Spinal cord (tissue), 10 donors: ENCODE measurements at places on chromosomes 12 and 14.

DNA sequence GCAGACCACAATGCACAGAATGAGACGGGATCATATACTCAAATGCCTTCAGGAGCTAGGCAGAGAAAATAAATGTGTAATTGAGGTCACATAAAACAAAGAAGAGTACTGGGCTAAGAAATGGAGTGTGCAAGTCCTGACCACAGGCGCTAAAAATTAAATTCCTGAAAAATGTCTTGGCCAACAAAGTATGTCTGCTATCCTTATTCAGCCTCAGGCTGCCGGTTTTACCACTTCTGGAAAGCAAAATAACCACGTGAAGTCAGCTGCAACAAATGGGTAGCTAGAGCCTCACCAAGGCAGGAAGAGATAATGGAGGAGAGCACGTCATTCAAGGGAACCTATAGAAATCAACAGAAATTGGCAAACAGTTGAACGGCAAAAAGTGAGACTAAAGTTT lies 3.1 kb downstream of the PYGL start:
- no peaks in the 10 kb centered on the region for H3K36me3 ChIP-seq
- no peak overlapping the region for H3K27ac ChIP-seq
- H3K4me1 ChIP-seq = peaks cover 19% of the 10 kb centered on the region

GRCh38 chr12:89575374-89575773 lies 49.5 kb upstream of the POC1B start:
- H3K4me3 ChIP-seq = no peak overlapping the region
- no peak for DNase-seq
- no peaks in the 10 kb centered on the region for H3K27me3 ChIP-seq
- H3K36me3 ChIP-seq = no peaks in the 10 kb centered on the region
- no peaks in the 10 kb centered on the region for H3K4me1 ChIP-seq
- H3K27ac ChIP-seq = no peak overlapping the region

DNA sequence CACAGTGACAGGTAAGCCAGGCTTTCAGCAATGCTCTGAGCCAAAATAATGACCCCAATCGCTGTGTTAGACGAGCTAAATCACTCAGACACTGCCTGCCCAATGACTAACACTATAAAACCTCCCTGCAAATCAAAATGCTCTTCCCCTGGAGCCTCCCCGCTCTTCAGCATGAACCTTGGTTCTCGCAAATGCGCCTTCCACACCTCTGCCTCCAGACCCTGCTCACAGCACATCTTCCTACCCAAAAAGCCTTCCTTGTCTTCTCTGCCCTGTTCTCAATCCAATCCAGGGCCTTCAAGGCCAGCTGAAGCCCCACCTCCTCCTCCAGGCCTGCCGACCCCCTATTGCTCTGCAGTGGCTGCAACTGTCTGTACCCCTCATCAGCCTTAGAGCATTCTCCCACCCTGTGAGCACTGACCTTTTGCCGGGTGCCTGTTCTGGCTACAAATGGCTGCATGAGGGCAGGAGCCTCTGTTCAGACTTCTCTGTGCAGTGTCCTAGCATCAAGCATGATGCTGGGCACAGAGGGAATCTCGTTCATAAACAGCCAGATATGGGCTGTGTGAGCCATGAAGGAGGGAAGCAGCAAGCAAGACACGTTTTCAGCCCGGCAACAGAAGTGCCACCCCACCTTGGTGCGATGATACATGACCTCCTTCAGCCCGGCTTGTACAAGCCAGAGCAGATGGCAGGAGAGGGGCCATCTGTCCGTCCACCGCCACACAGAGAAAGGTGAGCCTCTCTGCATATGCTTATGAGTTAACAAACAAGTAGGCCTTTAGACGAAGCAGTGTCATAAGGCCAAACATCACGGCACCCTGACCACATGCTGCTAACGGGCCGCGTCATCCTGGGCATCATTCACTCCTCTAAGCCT lies 64.5 kb upstream of the DDX11 start:
- peaks cover 4% of the 10 kb centered on the region for H3K4me1 ChIP-seq
- no peak overlapping the region for H3K4me3 ChIP-seq
- no peak for DNase-seq
- no peak overlapping the region for H3K27ac ChIP-seq
- H3K27me3 ChIP-seq = no peaks in the 10 kb centered on the region

- H3K27me3 ChIP-seq = no peaks in the 10 kb centered on the region
- H3K36me3 ChIP-seq = no peaks in the 10 kb centered on the region
- no peak overlapping the region for H3K4me3 ChIP-seq
- no peaks in the 10 kb centered on the region for H3K4me1 ChIP-seq
- H3K27ac ChIP-seq = no peak overlapping the region
Observed at GRCh38 chr12:101634724-101635123, 40.0 kb downstream of the MYBPC1 start.

GRCh38 chr14:69107407-69108003 lies 45.4 kb downstream of the DCAF5 start:
- H3K4me3 ChIP-seq = no peak overlapping the region
- DNase-seq = peak; percentile 85
- peaks cover 6% of the 10 kb centered on the region for H3K36me3 ChIP-seq
- no peaks in the 10 kb centered on the region for H3K27me3 ChIP-seq
- no peaks in the 10 kb centered on the region for H3K4me1 ChIP-seq
- H3K27ac ChIP-seq = no peak overlapping the region

DNA sequence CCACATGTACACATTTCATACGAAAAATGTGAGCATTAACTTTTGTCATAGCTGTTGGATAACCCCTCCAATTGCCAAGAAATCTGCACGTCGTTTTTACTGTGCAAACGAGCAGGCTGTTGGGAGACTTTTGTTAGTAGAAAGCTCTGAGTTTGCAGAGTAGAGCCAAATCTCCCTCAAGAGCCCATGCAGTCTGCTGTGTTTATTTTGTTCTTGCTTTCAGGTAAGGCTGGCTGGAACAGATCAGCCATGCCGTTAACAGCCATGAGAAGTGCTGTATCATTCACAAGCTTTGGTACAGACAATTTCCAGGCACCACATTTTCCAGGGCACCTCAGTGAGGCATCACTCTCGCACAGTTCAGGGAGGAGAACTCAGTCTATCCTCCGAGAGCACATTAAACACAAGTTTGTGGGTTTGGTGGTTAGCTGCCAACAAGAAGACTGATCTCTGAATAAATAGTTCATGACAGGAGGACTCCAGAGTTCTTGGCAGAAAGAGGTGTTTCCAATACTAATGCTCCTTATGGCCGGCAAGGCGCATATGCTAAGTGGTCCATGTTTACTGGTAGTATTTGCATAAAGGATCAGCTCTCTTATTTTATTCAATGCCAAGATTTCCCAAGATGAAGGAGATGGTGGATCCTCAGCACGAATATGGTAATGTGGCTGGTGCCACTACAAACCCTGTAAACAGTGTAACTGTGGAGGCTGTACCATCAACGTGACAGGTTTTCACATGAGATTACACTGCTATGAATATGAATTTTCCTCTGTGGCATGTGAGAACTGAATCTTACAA lies 30.3 kb upstream of the PELI2 start:
- DNase-seq = no peak
- H3K4me1 ChIP-seq = no peaks in the 10 kb centered on the region
- H3K4me3 ChIP-seq = no peak overlapping the region
- no peak overlapping the region for H3K27ac ChIP-seq
- H3K27me3 ChIP-seq = no peaks in the 10 kb centered on the region
- no peaks in the 10 kb centered on the region for H3K36me3 ChIP-seq

- H3K4me3 ChIP-seq = no peak overlapping the region
- no peaks in the 10 kb centered on the region for H3K27me3 ChIP-seq
- H3K27ac ChIP-seq = no peak overlapping the region
- H3K4me1 ChIP-seq = peaks cover 7% of the 10 kb centered on the region
- H3K36me3 ChIP-seq = no peaks in the 10 kb centered on the region
Observed at GRCh38 chr12:12445882-12446181, 89.0 kb downstream of the BORCS5 start.

DNA sequence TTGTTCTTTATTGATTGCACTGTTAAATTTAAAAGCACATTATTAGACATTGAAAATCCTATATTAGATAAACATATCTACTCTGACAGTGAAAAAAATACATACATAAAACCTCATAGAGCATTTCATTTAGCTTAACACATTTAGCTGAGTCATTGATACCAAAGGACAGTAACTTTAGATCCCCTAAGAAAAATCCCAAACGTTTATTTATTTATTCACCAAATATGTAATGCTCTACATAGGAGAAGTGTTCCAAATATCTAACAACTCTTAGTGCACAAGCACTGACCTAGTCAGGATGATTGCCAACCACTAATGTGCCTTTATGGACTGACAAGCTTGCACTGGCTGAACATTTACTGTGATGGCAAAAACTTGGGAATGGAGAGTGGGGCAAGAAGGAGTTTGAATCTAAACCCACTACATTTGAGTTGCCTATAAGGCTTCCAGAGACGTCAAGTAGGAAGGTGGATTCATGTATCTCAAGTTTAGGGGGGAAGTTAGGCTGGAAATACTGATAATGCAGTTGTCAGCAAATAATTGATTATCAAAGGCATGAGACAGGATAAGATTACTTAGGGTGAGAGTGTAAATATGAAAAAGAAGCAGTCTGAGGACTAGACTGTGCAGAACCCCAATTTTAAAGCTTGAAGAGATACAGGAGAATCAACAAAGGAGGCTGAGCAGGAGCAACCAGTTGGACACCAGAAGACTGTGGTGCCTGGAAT lies 156.4 kb downstream of the PLCZ1 start:
- H3K4me1 ChIP-seq = no peaks in the 10 kb centered on the region
- no peaks in the 10 kb centered on the region for H3K27me3 ChIP-seq
- no peak for DNase-seq
- no peaks in the 10 kb centered on the region for H3K36me3 ChIP-seq
- H3K4me3 ChIP-seq = no peak overlapping the region
